ENCODE measurements at places on chromosomes 16 and 17.

DNA sequence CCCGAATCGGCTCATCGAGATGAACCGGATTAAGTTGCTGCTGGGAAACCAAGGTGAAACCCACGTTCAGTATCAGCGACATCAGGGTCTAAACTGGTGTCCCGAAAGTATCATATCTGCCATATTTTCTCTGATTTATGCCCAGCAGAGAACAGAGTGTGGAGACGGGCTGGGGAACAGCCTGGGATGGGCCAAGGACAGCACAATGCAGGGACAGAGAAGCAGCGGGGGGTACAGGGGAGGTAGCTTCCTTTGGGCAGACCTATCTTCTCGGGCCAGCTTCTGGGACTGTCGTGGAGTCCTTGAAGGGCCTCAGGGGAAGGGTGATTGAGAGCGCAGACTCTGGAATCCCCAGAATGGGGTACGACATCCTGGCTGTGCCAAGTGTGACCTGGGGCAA lies 17.5 kb upstream of the MLKL start:
- no peak for DNase-seq

GRCh38 chr16:89691986-89692569 lies 5.6 kb downstream of the CDK10 start:
- DNase-seq, result no peak

- DNase-seq, result no peak
Observed at GRCh38 chr17:70434536-70435490, 265.5 kb downstream of the KCNJ2 start.

GRCh38 chr16:50458667-50459495 lies 89.3 kb upstream of the NKD1 start:
- no peak for DNase-seq

DNA sequence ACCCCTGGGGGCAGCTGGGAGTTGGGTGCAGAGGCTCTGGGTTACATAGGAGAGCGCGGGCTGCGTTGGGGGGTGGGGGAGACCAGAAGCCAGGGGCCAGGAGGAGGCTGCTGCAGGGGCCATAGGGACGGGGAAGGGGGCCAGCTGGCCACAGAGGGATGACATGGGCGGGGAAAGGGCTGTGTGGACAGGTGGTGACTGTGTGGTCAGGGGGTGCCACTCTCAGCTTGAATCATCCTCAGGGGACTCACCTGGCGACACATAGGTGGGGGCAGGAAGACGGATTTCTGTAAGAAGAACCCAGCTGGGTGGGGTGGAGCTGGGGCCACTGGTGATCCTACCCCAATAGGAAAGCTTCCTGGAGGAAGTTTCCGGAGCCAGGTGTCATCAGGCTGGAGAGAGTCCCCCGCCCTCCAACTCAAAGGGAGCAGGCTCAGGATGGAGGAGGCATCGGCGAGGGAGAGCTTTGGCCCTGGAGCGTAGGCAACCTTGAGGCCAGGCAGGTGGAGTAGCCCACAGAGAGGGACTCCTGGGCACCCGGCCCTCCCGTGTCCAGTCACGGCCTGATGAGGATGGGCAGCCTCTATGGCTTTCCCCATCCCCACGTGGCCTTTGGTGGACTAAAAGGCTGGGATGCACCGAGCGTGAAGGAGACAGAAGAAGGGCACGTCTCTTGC lies 1.2 kb downstream of the TRPV3 start:
- no peak for DNase-seq

GRCh38 chr17:68102318-68102758 lies 66.8 kb downstream of the KPNA2 start:
- DNase-seq, result no peak

- DNase-seq, result no peak
Observed at GRCh38 chr16:3908951-3909437, 28.5 kb upstream of the CREBBP start.

- DNase-seq, result no peak
Observed at GRCh38 chr17:39769974-39770587, 32.3 kb downstream of the GRB7 start.

- no peak for DNase-seq
Observed at GRCh38 chr16:4947722-4948503, 10.2 kb upstream of the SEC14L5 start.

DNA sequence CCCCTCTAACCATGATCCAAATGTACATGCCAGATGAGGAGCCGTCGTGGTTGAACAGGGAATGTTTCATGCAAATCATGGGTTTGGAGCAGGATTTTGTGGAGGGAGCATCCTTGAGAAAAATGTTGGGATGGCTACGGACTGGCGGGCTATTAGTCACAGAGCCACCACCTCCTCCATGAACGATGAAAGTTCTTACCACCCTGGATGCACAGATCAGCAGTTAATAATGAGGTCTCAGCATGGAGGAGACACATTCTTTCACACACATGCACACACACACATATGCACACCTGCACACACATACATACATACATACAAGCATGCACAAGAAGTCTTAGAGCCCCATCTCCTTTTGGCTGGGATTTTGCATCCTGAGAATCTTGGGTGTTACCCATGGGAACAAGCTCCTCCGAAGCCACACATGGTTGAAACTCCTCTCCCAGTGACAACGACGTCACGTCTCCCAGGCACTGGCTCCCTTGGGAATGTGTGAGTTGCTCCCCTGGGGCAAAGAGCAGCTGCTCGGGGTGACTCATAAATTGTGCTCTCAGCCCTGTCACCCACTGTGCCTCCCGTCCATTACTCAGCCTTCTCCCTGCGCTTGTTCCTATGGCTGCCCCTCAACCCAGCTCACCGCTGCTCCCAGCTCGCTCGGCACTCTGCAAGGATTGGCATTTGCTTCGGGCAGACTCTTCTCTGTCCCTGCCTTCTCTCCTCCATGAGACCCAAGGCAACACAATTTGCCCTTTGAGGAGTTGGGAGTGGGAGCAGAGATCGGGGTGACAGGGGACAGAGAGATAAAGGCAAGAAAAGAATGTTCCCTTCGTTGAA lies 344.6 kb downstream of the SOX9 start:
- peak; percentile 85 for DNase-seq

GRCh38 chr17:19541445-19541844 lies 7.8 kb downstream of the SLC47A1 start:
- DNase-seq, result no peak

DNA sequence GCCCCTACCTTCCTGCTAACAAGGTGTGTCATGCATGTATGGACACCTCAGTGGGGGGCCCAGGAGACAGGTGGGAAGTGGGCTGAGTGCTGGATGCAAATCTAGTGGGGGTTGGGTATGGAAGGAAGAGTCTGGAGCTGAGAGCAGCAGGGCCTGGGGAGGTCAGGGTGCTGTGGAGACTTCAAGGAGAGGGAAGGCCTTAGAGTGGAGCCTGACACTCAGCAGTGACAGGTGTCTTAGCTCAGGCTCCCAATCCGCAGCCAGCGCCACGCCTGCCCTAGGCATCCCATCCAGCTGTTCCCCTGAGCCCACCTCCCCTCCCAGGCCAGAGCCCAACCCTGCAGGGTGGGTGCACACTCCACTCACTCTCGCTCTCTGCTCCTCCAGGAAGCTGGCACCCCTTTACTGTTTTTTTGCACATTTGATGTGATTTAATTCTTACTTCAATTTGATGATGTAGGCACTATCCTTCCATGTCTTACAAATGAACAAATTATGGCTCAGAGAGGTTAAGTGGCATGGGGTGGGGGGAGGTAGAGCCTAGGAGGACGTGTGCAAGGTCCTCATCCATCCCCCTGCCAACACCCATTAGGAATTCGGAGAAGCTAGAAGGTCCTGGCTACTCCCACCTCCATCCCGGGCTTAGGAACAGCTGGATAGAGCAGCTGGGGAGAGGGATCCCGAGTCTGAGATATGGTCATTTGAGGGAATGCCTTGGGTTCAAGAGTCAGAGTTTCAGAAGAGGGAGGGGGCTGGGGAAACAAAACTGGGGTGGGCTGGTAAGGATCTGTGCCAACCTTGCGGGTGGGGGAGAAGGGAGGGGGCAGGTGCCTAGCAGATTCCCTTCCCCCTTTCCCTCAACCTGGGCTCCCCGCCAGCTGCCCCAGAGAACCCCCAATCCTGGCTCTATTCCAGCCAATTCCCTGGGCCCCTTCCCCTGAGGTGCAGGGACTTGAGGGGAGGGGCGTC lies 2.1 kb downstream of the FAM171A2 start:
- DNase-seq, result no peak

DNA sequence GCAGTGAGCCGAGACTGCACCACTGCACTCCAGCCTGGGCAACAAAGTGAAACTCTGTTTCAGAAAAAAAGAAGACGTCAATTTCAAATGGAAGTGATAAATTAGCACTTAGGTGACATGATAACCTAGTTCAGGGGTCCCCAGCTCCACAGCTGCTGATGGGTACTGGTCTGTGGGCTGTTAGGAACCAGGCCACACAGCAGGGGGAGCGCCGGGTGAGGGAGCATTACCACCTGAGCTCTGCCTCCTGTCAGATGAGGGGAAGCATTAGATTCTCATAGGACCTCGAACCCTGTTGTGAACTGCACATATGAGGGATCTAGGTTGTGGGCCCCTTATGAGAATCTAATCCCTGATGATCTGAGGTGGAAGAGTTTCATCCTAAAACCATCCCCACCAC lies 253.0 kb downstream of the FOXL1 start:
- no peak for DNase-seq

GRCh38 chr17:20281860-20282259 lies 185.5 kb downstream of the LGALS9B start:
- no peak for DNase-seq

DNA sequence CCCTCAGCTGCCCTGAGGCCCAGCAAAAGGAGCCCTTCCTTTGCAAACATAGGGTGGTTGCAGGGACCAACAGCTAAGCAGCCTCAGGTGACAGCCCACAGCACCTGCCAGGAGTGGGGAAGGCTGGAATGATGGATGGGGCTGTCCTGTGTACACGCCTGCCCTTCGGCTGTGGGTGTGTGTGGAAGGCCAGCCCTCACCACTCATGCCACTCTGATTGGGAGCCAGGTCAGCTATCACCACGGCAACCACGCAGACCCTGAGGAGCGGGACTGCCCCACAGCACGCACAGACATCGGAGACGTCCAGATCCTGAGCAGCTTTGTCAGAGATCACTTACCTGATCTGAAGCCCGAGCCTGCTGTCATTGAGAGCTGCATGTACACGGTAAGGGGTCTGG lies 11.9 kb downstream of the PIPOX start:
- no peak for DNase-seq

DNA sequence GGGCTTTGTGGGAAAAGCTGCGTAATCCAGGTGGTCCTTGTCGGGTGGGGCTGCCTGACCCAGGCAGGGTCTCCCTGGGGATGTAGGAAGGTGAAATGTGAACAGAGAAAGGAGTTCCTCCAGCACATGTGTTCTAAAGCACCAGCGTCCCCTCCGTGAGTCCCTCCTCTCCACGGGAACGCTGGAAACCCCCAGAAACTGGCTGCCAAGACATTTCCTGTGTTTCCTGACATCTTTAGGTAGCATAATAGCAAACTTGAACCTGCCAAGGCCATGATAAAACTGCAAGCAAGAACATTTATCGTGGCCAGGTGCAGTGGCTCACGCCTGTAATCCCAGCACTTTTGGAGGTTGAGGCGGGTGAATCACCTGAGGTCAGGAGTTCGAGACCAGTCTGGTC lies 12.6 kb upstream of the PYDC1 start:
- no peak for DNase-seq

- no peak for DNase-seq
Observed at GRCh38 chr16:11190588-11191560, 65.1 kb downstream of the SOCS1 start.

DNA sequence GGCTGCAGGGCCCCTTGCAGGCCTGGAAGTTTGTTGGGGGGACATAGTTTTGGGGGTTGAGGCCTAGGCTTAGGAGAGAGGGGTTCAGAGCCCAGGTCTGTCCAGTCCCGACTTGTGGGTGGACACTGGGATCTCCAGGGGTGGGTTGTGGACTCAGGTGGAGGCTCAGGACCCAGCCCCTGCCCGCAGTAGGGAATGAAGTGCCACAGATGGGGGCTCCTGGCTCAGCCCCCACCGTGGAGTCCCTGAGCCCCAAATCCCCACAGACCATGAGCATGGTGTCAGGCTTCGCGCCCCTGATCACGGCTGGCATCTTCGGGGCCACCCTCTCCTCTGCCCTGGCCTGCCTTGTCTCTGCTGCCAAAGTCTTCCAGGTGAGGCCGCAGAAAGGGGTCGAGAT lies 14.3 kb downstream of the SLC12A3 start:
- no peak for DNase-seq

DNA sequence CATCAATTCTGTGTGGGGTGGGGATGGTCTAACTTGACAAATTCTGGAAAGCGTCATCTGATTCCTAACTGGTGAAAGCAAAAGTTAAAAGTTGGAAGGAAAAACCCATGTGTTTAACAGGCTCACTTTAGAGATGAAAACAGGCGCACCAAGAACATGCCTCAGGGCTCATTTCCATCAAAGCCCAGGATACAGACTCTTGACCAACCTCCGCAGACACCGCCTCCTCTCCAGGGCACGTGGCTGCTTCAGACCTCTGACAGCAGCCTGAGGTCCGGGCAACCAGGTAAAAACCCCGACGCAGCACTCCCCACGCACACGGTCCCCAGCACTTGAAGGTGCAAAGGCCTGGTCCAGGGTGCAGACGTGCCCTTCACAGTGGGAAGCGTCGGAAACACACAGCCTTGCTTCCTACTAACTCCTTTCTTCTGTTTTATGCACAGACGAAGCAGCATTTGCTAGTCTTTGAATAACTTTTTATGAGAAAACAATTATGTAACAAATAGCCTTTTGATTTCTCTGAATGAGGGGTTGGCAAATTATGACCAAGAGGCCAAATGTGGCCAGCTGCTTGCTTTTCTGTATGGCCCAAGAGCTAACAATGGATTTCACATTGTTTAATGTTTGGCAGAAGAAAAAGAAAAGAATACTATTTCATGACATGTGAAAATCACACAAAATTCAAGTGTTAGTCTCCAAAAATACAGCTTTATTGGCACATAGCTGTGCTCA lies 44.2 kb upstream of the TRAP1 start:
- no peak for DNase-seq

DNA sequence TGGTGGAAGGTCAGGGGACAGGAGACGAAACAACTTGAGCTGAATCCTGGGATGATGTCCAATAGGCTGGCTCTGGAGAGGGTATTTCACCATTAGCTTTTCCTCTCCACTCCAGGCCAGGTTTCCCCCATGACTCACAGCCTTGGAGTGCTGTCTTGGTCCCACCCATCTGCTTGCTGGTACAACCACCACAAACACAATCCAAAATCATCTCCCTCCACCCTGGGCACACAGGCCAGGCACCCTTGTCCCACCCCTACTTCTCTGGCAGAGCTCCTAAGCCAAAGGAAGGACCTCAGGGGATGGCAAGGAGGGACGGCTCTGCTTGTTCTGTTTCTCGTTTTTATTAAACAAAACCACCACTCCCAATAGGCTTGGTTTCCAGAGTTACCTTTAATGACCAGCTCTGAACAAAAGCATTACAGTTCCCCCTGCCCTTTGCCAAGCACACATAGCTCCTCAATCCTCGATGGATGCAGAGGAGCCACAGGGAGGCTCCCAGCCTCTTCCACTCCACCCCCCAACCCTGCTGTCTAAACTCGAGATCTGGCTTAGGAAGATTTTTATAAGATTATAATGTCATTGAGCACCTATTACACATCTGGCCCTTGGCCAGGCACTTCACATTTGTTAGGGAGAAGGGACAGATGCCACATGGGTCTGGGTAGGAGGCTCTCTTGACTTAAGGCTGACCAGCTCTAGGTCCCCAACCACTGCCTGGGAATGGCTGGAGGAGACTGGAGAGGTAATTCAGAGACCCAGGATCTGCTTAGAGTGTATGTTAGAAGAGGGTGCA lies 13.3 kb downstream of the CAVIN1 start:
- DNase-seq, result peak; percentile 28
